Coronary artery (tissue), 2 donors: ENCODE measurements at places on chromosomes 6 and 20.

- no peak for DNase-seq
Measured at GRCh38 chr20:62651285-62652021, 9.2 kb downstream of the SLCO4A1 start.

- DNase-seq: peak; percentile 90
Measured at GRCh38 chr20:31670371-31671228, 32.9 kb downstream of the COX4I2 start.

GRCh38 chr6:154509421-154510143 is 903 bp downstream of the CNKSR3 start:
- peak; percentile 77 for DNase-seq

DNA sequence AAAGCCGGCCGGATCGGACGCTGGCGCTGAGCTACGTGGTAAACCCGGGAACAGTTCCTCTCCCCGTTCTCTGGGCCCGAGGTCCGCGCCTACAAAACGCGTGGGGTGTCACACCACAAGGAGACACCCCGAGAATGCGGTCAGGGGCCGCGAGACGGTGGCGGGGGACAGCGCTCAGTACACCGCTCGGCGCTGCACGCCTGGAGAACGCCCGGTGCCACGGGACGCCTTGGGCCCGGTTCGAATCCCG is 670 bp downstream of the NCOA5 start:
- DNase-seq: no peak

GRCh38 chr20:44040202-44040915 is 125.7 kb downstream of the TOX2 start:
- no peak for DNase-seq

DNA sequence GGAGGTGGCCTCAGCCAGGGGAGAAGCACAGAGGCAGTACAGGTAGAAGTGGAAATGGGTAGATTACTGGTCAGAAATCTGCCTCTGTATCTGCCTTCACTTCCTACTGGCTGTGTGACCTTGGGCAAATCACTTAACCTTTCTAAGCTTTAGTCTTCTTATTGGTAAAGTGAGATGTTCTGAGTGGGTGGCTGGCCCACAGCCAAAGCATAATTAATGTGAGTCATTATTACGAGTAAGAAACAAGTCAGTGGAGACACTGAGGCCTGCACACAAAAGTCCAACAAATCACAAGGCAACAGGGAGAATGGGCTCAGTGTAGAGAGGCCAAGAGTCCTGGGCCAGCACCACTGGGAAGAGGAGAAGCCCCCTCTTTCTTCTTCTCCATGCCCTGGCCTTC is 39.1 kb downstream of the NRN1 start:
- DNase-seq: no peak
